ENCODE measurements at places on chromosomes 1 and 21. TPM values are rescaled to one million over a fixed set of nuclear protein-coding genes. Genes with fewer than 3 reads are reported as not detected.

GRCh38 chr1:38117444-38117887 lies 70.9 kb upstream of the POU3F1 start:
- H3K4me1 ChIP-seq = peaks cover 17% of the 10 kb centered on the region
- H3K27ac ChIP-seq = no peak overlapping the region
- no peaks in the 10 kb centered on the region for H3K27me3 ChIP-seq
- no peaks in the 10 kb centered on the region for H3K36me3 ChIP-seq

DNA sequence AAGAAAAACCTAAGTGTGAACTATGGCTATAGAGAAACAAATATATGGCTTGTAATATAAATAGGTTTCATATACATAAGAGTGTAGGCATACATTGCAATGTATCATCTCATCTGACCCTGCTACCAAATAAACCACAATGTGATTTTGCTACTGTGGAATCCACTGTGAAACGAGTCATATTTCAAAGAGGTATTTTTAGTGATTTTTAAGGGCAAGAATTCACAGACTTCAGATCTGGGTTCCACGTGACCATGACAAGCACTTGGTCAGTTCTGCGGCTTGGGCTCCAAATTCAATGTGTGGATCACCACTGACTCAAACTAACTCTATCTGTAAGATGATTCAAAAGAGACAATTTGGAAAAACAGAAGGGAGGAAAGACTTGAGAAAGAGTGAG lies 147.0 kb upstream of the ERG start:
- H3K27ac ChIP-seq = no peak overlapping the region
- no peaks in the 10 kb centered on the region for H3K27me3 ChIP-seq
- H3K4me1 ChIP-seq = no peaks in the 10 kb centered on the region
- DNase-seq = no peak

The LRRC53 gene
- total RNA-seq = not detected

The TNFRSF4 gene
- total RNA-seq = 7.7 TPM

The TNFSF4 gene
- total RNA-seq = 5.0 TPM
